MG63 (cell line): ENCODE measurements at places on chromosomes 7 and 10. TPM values are rescaled to one million over a fixed set of nuclear protein-coding genes. Genes with fewer than 3 reads are reported as not detected.
A peak's percentile ranks its signal among the peaks of the same experiment; 100 is the strongest.

DNA sequence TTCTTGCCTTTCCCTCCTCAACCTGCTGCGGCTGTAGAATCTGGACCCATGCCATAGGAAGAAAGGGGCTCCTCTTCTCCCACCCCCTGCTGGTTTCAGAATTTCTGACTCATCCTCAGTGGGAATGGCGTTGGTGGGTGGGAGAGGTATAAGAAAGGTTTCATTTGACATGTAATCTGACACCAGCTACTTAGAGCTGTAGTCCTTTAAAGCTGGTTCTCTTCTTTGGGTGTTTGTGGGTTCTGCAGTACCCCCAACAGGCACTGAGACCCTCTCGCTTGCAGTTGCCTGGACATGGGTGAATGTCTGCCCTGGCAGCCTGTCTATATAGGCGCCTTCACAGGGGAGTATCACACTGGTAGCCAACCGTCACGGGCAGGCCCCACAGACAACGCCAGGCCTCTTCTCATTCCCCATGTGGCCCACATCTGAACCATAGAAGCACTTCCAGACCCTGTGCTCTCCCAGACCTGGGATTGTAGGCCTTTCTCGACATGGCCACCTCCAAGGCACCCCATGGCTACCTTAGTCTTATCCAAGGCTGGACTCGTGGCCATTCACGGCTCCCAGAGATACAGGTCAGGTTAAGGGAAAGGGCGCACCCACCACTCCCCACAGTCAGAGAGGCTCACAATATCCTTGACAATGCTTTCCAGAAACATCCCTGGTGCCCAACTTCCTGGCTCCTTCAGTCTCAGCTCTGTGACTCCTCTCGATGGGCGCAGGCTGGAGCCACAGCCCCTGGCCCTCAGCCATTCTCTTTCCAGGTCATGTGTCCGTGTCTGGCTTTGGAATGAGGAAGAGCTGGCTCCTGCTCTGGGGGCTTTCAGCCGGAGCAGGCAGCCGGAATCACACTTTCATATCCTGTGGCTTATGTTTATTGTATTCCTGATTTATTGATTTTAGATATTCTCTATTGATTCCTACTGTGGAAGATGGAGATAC lies 17.5 kb downstream of the ZNF862 start:
- peak; percentile 44 for DNase-seq

NRP1 gene
- total RNA-seq: 0.99 and 1.6 TPM in 2 replicates

DNA sequence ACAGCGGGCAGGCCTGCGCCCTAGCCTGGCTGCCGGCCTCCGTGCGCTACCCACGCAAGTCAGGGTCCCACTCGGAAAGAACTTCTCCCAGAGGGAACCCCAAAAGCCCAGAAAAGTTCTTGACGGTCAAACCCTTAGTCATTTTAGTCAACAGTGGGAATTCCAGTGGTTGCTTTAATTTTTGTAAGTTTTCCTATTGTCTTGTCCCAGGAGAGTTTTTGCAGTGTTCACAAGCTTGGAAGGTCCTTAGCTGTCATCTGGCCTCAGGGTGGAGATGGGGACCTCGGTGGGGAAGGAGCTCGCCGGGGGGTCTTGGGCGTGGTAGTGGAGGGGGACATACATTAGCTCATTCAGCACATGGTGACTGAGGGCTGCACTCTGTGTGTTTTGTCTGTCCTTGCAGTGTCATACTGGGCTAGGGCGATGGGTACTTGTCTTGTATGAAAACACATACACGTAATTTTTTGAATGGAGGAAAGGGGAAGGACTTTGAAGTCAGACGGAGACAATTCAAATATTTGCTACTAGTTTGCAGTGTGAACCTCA lies 736 bp downstream of the MINDY4 start:
- DNase-seq: no peak

DNA sequence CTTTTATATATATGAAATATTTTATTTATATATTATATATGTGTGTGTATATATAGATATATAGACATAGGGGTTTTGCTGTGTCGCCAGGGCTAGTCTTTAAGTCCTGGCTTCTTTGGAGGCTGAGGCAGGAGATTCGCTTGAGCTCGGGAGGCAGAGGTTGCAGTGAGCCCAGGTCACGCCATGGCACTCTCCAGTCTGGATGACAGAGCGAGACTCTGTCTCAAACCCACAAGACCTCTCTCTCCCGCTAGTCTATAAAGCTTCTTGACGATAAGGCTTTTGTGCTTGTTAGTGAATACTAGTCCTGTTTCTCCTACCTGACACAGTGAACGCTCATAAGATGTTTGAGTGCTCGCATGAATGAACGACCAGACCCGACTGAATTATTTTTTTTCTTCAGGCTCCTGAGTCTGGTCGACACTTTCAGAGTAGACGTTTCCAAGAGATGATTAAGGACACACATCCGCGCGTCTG lies 577 bp upstream of the DDX21 start:
- peak; percentile 29 for DNase-seq

C7orf57 gene
- 0.23 TPM in 1 of 2 replicates, not detected in the other for total RNA-seq

SKIDA1 gene
- 2.0 and 3.1 TPM in 2 replicates for total RNA-seq

HERC4 gene
- total RNA-seq: 129 and 171 TPM in 2 replicates

DNA sequence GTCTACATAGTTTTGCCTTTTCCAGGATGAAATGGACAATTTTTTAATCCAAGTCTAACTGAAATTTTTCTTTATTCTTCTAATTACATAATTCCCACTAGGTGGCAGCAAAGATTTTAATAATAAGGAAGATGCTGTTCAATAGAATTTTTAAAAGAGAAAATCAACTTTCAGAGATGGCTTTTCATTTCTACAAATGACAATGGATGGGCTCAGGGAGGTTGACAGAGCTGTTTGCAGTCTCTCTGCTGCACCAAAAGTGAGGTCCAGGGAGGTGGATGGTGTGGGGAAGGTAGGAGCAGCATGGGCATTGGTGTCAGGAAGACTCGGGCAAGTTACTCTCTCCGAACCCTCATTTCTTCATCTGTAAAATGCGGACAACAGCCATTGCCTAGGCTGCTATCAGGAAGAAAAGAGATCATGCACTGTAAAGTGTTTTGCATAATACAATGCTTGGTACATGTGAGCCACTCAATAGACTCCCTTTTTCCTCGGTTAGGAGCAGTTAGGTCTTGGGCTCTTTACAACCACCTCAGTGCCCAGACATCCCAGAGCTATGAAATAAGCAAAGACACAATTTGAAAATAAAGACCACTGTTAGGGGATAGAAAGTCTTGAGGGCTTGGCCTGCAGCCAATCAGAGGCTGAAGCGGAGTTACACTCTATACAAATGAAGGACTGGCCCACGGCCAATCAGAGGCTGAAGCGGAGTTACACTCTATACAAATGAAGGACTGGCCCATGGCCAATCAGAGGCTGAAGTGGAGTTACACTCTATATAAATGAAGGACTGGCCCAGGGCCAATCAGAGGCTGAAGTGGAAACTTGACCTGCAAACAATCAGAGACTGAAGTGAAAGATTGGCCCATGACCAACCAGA lies 107.1 kb downstream of the ABLIM1 start:
- DNase-seq: no peak
